Bronchial epithelial cell (primary cell): ENCODE measurements at places on chromosomes 2 and 18. TPM values are rescaled to one million over a fixed set of nuclear protein-coding genes. Genes with fewer than 3 reads are reported as not detected.

The REG1B gene
- total RNA-seq = not detected in 2 replicates

The TMEM247 gene
- not detected in 2 replicates for total RNA-seq

The GNAL gene
- total RNA-seq = 8.8 and 10.8 TPM in 2 replicates

The LYPD6 gene
- 0.13 and 0.26 TPM in 2 replicates for total RNA-seq

The MAB21L4 gene
- total RNA-seq = 0.53 and 5.1 TPM in 2 replicates

The NAT8 gene
- total RNA-seq = not detected in 2 replicates

The ANKZF1 gene
- total RNA-seq = 46.3 and 48.9 TPM in 2 replicates

DNA sequence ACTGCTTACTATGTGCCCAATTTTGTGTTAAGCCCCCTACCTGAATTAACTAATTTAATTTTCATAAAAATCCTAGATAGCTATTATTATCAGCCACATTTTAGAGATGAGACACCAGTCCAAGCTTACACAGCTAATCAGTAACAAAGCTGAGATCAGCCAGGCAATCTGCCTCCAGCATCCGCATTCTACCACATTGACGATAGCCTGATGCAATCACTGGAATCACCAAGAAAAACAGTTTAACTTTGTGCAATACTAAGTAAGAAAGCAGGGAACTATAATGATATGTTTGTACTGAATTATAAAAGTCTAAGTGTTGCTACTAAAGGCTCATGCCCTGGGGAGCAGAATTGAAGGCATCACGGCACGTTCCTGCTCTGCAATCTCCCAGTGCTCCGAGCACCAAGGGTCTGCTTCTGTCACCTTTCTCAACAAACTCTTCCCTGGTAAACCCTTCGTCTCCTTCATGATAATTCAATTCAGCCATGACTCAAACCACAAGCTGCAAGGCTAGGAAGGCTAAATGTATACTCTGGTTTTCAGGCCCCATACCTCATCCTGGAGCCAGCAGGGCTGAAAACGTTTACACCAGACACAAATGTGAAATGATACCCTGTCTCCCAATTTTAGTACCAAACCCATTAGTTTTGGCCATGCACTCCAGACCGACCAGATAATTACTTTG is 19.4 kb downstream of the KANSL3 start:
- no peak for DNase-seq

- peak; percentile 98 for DNase-seq
These were observed 680.9 kb downstream of the IRS1 start for GRCh38 chr2:226118471-226119429.

GRCh38 chr2:62785216-62785615 is 79.7 kb downstream of the EHBP1 start:
- DNase-seq = peak; percentile 29

DNA sequence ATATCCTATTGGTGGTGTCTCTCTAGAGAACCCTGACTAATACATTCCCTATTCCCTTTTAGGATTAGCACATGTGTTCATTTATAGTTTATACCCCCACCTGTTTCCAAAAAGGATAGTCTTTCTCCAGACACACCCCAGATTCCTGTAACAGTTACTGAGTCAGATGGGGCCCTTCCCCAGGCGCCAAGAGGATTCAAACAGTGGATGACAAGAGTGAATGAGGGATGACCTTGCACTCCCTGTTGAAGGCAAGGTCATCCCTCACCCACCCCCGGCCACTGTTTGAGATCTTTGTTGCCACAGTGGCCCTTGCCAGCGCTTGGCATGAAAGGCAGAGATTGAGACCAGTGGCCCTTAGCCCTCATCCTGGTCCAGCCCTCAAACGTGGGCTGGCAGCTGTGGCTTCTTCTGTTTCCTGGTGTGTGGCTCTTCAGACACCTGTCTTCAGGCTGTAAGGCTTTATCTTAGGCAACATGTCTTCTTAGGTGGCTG is 15.3 kb upstream of the REEP1 start:
- DNase-seq = no peak

GRCh38 chr2:228318218-228318617 is 136.7 kb upstream of the SPHKAP start:
- peak; percentile 14 for DNase-seq

GRCh38 chr2:182191061-182191460 is 205.4 kb downstream of the PPP1R1C start:
- DNase-seq = no peak

DNA sequence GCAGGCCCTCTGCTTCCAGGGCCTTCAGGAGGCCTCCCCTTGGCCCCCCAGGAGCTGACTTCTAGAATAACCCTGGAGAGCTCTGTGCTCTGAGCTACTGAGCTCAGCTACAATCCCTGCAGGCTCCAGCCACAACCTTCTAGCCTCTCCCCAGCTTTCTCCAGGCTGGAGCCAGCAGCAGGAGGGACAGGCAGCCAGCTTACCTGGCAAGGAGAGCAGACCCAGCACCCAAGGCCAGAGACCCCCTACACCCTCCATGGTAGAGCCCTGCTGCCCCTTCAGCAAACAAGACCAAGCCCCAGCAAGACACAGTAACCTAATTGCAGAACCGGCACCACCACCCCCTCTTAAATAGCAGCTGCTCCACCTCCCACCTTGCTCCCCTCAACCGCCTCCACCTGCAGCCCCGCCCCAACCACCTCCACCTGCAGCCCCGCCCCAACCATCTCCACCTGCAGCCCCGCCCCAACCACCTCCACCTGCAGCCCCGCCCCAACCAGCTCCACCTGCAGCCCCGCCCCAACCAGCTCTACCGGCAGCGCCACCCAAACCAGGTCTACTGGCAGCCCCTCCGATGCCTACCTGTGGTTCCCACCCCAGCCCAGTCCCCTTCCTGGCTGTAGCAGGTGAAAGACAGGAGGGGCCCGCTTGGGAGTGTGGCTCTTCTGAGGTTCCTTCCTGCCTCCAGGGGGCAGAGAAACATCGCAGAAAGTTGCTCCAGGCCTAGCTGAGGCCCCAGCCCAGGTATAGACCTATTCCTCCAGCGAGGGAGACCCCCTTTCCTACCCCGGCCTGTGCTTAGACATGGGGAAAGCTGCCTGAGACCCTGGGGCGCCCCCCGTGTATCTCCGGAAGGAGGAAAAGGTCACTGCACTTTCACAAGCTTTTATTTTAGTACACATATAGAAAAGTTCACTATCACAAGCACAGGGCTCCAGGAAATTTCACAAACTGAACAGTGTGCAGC is at the start of gene ASTL:
TSS of gene ASTL (minus strand) at position 324 of the 967 bp plus-strand sequence. CDS start at position 258, 66 bp downstream.
- peak; percentile 38 for DNase-seq

GRCh38 chr2:206983161-206983859 is 44.0 kb downstream of the CPO start:
- no peak for DNase-seq

DNA sequence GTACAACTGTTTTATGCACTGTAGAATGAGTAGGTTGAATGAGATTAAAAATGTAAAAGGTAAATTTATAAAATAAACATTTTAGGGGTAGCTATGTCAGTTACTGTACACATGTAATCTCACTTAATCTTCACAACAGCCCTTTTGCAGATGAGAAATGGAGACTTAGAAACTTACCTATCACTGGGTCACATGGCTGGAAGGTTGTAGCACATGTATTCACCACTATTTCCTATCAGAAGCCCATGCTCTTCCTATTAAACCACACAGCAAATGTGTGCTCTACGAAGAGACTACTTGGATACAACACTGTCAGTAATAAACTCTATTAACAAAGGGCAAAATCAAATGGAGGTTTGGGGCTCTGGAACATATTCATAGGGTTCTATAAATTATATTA is 60.5 kb downstream of the VWC2L start:
- DNase-seq = no peak

GRCh38 chr18:9649164-9649540 is 34.8 kb upstream of the PPP4R1 start:
- DNase-seq = no peak

- DNase-seq = no peak
These were observed 141.0 kb upstream of the KCTD1 start for GRCh38 chr18:26689226-26689879.
